Heart right ventricle (tissue), 16 donors: ENCODE measurements at places on chromosomes 11 and 22. TPM values are rescaled to one million over a fixed set of nuclear protein-coding genes. Genes with fewer than 3 reads are reported as not detected.
A peak's percentile ranks its signal among the peaks of the same experiment; 100 is the strongest.

- DNase-seq, result no peak
Measured at GRCh38 chr11:30775233-30775522, 189.0 kb upstream of the MPPED2 start.

GRCh38 chr11:105162506-105162905 is 22.9 kb upstream of the CARD18 start:
- DNase-seq, result no peak

GRCh38 chr22:20116376-20116950 is 559 bp downstream of the RANBP1 start:
- DNase-seq, result peak; percentile 43

SYCE3 gene
- polyA plus RNA-seq, result not detected

- no peak for DNase-seq
Measured at GRCh38 chr11:35009944-35010342, 93.5 kb downstream of the PDHX start.

GDPD4 gene
- polyA plus RNA-seq, result not detected
